Stimulated activated CD8-positive, alpha-beta memory T cell treated with anti-CD3 and anti-CD28 coated beads, Interleukin-4, amount 100 ng/mL, for 1 hour (primary cell): ENCODE measurements at places on chromosomes 4 and X.

DNA sequence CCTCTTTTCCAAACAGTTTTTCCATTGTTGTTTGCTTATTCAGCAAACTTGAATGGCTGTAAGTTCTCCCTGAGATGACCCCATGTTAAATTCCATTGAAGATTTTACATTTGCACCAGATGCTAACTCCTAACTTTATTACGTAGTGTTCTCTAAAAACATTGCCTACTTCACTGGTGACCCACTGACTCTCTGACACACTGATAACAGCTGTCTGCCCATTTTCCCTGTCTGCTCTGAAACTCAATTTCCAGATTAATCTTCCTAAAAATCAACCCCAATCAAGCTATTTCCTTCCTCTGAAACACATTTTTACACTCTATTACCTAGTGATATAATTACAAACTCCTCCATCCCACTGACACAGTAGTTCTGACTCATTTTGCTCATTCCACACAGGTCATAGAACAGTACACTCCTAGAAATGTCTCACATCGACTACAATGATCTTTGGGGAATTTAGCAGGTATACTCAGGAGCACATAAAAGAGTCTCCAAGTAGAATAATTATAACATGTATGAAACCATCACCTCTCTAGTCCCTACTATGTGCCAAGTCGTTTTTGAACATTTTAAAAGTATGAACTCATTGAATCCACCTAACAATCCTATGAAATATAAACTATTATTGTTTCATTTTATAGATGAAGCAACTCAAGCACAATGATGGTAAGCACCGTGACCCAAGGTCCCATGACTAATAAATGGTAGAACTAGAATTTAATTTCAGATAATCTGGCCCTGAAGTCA lies 210.9 kb downstream of the SLIT2 start:
- DNase-seq = no peak

GRCh38 chr4:112370466-112370865 lies 73.3 kb downstream of the ALPK1 start:
- DNase-seq = no peak

DNA sequence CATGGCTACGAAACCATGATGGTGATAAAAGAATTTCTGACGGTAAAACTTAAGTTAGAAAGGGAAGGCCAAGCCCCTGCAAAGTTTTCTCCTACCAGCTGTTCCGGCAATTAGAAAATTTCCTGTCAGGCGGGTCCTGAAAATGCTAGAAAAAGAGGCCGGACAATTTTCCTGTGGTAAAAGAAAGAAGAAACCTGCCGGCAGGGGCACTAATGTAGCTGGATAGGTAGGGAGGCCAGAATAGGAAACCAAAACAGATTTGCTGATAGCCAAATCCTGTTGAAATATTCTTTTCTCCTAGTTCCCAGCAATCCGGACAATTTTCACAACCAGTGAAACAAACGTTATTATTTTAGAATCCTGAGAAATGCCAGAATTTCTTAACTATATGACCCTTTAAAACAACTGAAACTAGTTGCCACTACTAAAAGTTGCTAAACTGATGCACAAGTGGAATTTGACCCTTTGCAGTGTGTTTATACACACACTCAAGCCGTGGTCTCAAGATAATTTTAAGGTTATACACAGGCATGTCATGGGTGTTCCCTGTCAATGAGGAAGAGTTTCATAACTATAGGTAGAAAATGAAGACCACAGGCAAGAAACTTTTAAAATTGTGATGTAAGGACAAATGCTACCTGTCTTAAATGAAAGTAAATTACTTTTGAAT lies 47.7 kb downstream of the RPS6KA3 start:
- DNase-seq = no peak

DNA sequence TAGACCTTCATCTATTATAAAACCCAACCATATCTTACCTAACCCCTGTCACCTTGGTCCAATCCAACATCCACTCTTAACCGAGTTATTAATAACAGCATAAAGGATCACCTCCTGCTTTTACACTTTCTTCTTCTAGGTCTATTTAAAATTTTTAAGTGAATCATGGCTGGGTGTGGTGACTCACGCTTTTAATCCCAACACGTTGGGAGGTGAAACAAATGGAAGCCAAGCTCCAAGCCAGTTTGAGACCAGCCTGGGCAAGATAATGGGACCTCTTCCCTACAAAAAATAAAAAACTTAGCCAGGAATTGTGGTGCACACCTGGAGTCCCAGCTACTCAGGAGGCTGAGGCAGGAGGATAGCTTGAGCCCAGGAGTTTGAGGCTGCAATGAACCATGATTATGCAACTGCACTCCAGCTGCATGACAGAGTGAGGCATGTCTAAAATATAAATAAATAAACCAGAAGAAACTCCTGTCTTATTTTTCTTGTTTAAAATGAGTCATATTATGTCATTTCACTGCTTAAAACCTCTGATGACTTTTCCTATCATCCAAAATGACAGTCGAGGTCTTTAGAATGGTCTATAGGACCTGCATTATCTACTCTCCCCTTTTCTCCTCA lies 188.4 kb downstream of the GASK1B start:
- DNase-seq = no peak

DNA sequence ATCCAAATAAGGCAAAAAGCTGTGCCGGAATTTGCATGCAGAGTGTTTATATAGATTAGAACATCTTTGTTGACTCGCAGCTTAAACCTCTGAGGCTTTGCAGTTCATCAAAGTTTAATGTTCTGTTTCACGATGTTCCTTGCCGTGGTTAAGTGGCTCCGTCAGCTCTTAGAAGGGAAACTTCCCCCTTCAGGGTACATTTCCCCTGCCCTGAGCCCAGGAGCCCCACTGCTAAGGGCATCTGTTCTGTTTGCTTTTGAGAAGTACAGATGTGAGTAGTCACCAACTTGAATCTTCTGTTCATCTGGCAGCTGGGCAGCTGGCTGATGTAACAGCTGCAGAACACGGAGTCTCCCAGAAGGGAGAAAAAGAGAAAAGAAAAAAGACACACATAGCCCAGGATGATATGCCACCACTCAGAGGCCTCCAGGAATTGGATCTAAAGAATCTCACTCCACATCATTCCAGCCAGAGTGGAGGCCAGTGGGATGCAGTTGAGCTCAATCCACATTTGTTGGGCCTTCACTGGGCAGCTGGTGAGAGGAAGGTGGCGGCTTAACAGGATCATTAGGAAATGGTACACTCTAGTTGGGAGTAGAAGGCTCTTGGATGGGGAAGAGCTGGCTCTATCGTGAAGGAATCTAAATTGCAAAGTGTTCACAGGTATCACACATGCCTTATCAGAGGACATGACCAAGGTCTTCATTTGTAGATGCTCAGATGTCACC lies 178.7 kb upstream of the RBPJ start:
- DNase-seq = no peak

- no peak for DNase-seq
Observed at GRCh38 chr4:75180790-75181776, 248.2 kb downstream of the PARM1 start.

DNA sequence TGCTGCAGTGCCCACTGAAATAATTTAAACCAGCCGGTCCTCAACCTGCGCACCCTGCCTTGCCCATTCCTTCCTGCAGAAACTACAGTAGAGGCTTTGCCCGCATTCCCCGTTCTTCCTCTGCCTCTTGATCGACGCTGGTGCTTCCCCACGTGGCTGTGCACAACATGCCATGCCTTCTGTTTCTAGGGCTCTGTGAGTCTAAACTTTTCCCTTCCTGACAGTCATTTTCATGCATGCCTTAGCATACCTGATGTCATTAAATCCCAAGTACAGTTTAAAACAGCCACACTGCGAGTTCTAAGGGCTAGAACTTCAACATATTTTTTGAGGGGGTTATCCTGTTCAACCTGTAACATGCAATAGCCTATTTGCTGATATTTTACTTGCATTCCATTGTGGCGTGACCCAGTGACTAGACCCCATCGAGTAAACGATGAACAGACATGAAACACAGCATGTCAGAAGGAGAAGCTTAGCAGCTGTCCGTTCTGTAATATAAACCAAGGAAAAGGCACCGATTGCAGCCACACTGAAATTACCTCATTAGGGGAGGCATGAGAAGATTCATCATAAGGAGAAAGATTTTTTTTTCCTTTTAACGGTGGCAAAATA lies 232.5 kb downstream of the ARHGAP10 start:
- no peak for DNase-seq

DNA sequence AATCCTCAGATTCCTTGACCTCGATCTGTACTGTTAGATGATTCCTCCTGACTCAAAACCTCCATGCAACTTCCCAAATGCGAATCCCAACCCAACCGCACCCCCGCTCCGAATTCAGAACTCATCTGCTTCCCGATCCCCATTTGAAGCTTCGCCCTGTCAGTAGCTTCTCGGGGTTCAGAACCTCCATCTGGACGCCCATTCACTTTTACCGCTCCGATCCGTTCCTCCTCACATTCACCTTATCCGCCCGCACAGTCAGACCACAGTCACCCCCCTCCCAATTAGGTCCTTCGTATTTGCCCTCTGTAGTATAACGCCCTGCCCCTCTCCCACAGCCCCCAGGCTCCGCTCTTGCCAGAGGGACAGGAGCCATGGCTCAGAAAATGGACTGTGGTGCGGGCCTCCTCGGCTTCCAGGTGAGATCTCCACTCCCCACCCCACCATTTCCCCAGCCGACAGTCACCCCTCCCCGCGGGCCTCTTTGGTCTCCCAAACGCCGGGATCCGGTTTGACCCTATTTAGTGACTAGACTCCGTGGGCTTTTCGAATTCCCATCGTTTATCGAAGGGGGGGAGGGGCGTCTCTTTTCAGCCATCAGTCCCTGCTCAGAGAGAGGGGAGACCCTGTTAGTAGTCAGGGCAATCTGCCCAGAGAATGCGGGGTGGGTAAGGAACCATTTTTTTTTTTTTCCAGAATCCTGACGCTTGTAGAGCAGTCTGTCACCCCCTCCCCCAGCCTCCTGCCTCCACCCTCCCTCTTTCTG lies 691 bp downstream of the MAGED1 start:
- no peak for DNase-seq

DNA sequence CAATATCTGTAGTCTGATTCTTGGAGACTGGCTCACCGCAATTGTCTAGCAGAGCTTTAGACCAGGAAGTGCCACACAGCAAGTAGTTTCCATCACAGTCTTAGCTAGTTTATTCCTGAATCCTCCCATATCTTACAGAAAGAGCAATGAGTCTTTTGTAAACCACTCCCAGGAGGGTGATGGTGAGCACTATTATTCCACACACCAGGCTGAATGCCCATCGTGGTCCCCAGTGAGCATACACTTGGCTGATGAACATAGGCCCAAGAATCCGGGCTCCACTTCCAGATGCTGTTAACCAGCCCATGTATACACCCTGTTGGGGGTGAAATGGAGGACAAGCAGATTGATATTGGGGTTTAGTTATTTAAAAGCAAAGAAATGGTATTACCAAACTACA lies 39.8 kb downstream of the PLK4 start:
- DNase-seq = no peak

- no peak for DNase-seq
Observed at GRCh38 chr4:69858690-69859089, 1.3 kb downstream of the SULT1E1 start.

- DNase-seq = no peak
Observed at GRCh38 chr4:41349021-41349420, 92.3 kb downstream of the UCHL1 start.

- DNase-seq = no peak
Observed at GRCh38 chr4:54473798-54474197, 184.0 kb upstream of the KIT start.

GRCh38 chr4:25984796-25985195 lies 70.8 kb downstream of the SMIM20 start:
- DNase-seq = no peak

- DNase-seq = no peak
Observed at GRCh38 chr4:133537780-133538281, 388.7 kb downstream of the PCDH10 start.

GRCh38 chr4:166594326-166594946 lies 639.9 kb downstream of the SPOCK3 start:
- DNase-seq = no peak

DNA sequence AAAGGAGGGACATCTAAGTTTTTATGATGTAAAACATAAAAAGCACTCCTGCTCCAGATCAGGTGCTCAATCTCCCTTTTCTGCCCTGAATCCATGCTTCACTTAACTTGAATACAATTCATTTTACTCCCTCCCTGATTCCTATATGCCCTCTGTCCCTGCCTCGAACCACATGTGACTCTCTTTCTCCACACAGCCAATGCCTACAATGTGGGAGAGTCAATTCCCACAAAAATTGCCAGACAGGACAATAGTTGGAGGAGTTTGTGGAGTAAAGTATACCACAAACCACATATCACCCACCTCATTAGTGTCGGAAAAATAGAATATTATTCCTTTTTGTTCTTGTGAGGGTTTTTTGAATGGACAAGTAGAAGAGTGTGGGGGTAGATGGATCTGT lies 9.7 kb downstream of the AMMECR1 start:
- no peak for DNase-seq

DNA sequence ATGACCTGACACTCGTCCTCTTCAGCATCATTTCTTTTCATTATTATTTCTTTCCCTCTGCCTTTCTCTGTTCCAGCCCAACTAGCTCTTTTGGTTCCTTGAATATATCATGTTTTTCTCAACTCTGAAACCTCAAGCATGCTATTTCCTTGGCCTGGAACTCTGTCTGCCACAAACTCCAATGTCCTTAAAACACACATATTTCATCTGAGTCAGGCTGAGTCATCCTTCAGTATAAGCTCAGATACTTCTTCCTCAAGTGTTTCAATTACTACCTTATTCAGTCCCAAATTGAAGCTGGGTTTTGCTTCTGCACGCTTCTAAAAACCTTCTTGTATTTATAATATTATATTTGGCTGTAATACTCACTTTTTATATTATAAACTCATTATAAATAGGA lies 424.2 kb downstream of the PDGFC start:
- no peak for DNase-seq

- DNase-seq = no peak
Observed at GRCh38 chr4:27789773-27790172, 929.1 kb downstream of the STIM2 start.

DNA sequence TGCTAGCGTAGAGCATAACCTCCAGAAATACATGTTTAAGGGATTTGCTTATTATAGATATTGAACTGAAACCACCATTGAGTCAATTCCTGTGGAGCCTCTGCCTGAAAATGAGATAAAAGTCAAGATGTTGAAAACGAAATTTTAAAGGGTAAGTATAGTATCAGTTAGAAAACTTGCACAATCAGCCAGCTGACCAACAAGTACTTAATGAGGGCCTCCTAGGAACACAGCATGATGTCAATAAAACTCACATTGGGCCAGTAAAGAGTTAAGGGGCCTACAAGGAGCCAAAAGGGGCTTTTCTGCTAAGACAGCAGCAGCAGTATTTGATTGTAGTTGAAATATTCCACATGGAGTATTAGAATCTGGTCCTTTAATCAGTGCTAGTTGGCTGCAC lies 314.1 kb upstream of the PPARGC1A start:
- no peak for DNase-seq

DNA sequence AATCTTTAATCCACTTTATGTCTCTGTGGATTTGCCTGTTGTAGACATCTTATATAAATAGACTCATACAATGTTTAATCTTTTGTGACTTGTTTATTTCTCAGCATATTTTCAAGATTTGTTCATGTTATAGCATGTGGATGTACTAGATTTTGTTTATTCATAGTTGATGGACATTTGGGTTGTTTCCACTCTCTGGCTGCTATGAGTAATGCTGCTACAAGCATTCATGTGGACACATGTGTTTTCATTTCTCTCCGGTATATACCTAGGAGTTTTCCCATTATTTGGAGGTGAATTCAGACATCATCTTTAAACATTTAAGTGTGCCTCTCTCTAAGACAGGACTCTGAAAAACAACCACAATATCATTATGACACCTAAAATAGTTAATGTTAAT lies 2.3 kb downstream of the IKBKG start:
- no peak for DNase-seq

GRCh38 chr4:53044651-53044960 lies 182.5 kb downstream of the RASL11B start:
- no peak for DNase-seq
